Cortex of kidney (tissue), 1 donor: ENCODE measurements at places on chromosomes 1 and 21.
A peak's percentile ranks its signal among the peaks of the same experiment; 100 is the strongest.

DNA sequence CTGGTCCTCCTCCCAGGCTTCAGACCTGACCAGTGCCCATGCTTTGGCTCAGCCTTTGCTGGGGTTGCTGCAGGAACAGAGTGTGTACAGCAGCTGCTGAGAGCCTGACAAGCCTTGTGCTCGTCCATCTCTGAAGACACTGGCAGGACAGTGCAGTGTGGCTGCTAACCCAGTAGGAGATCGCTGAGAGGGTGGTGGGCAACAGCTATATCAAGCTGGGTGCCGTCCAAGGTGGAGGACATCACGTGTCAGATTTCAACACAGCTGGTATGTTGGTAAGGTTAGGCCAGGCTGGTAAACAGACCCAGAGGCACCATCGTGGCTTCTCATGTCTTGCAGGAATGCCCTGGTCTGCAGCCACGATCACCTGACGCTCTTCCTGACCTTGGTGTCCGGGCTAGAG lies 17.9 kb upstream of the SLC25A34 start:
- DNase-seq = no peak

DNA sequence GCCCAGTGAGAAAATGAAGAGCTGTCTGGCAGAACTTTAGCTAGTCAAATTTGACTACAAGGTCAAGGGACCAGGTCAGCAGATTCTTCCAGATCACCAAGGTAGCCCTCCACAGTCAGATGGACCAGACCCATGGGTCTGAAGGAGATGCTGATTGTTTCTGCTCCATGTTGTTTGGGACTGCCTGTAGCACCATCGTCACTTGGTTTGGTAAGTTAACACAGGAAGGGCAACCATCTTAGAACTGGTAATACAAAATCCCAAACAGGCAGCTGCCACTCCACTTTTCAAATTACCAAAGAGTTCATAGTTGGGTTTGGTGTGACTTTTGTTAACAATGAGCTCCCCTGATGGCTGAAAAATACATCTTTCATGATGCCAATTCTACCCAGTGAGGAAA lies 9.0 kb downstream of the ITPKB start:
- no peak for DNase-seq

DNA sequence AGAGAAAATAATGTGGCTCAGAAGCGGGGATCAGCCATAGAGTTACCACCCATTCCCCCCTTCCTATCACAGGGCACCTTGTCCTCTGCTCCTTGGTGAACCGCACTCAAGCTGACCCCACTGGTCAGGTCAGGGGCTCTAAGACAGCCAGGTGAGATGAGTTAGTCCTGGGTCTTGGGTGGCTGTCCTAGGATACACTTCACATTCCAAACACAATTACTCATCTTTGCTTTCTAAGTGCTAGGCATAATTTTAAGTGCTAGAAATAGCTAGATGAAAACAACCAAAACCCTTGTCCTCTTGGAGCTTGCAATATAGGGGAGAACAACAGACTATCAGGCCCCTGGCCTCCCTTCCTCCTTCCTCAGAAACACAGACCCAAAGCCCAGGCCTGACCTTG lies 7.8 kb upstream of the MUTYH start:
- DNase-seq = no peak

GRCh38 chr1:39239968-39240367 lies 35.5 kb downstream of the MACF1 start:
- no peak for DNase-seq

DNA sequence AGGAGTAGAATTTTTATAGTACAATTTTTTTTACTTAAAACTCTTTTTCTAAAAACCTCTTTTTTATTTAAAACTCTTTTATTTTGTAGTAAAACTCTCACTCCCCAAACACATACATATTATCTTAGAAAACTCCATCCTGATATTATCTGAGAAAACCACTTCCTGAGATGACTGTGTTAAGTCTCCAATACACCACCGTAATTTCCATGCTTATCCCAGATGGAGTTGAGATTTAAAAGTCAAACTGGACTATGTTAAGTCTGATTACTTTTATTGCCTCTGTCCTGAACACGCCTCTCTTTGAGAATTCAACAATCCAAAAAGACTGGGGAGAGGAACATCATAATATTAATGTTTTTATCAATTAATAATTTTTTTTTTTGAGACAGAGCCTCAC lies 3.7 kb downstream of the SEC16B start:
- DNase-seq = no peak

DNA sequence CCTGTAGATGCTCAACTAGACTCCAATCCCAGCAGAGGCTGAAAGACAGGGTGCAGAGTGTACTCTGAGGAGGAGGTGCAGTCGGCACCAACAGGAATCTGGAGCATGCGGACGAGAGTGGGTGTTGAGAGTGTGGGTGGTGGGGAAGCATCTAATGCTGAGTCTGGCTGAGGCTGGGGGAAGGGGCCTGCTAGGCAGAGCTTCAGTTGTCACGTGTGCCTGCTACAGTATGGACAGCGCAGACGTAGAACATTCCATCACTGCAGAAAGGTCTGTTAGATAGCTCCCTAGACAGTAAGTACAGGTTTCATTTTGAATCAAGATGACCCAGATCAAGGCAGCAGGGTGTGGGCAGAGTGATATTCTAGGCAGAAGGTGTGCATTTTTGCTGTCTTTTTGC lies 23.1 kb downstream of the SNAP47 start:
- DNase-seq = no peak

DNA sequence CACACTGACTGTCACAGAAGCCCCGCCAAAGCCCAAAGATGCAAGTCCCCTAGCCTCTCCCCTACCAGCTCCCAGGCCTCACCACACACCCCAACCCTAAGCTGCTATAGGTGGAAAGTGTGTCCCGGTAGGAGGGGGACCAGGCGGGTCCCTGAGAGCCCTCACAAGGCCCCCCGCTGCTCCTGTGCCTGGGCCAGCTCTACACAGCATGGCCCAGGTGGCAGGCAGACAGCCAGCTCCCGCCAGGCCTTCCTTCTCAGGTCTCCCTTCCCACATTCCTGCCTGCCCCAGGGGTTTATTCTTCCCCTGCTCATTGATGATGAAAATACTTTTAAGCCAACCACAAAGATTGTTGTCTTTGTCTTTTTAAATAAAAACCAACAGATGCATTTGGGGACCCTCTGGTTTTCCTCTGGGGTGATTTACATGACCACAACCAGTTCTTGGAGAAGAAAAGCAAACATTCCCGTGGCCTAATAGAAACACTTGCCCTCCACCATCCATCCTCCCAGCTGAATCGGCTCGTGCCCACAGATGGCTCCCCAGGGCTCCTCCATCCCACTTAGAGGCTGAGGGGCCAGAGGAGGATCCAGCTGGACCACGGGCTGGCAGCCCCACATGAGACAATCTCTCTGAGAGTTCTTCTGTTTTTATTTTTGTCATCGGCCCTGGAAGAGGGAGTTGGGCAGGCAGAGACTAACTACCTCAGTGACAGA lies 93.1 kb downstream of the DMRTB1 start:
- no peak for DNase-seq

GRCh38 chr1:224333309-224333926 lies 3.4 kb upstream of the NVL start:
- DNase-seq = no peak

DNA sequence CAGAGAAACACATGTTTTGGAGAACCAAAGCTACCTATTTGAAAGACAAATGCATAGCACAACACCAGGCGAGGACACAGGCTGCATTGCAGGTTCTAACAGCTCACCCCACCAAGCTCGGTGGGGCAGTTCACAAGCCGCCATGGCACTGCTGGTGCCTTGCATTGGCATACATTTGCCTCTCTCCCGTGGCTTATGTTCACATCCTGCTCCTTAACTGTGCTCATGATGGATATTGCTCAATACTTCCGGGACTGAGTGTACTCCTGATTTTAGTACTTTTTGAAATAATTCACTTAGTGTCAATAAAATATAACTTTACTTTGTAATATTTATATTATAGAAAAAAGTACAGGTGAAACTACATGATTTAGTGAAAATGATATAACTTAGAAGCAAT lies 1187.4 kb upstream of the NCAM2 start:
- no peak for DNase-seq

GRCh38 chr1:16617114-16617631 lies 3.8 kb upstream of the NBPF1 start:
- no peak for DNase-seq

GRCh38 chr21:36038701-36039497 lies 21.4 kb downstream of the SETD4 start:
- DNase-seq = no peak

DNA sequence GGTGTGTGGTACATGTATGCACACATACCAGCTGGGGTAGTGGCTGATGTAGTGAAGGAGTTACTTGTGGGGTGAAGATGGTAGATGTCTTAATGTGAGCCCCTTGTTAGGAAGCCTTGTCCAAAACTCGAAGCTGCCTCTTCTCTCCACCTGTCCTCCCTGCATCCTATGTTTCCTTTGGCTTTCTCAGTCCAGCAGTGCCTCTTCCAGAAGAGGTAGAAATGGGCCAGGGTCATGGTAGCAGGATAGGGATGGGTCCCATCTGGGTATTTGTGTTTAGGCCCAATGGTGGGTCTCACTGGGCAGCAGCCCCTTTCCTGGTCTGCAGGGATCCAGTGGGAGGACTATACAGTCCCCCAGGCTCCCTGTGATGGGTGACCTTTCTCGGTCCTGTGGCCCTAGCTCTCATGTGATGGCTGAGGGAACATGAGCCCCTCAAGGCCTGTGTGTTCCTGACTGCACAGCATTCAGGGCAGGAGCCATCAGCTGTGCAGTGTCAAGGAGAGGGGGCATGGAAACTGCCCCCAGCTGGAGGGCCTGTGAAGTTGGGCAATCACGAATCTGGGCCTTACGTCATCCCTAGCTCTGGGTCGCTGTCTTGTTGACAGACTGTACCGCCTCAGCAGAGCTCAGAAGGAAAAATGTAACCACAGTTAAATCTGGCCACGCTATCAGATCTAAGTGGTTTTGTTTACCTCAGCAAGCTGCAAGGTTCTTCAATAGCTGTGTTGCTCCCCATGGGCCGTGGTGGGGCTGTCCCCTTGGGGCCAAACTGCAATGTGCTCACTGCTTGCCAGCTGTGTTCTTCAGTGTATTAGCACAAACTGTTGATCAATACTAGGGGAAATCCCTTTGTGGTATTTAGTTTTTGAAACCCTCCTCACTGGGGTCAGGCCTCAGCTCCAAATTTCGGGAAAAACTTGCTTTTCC lies 82.7 kb downstream of the NOS1AP start:
- no peak for DNase-seq

- DNase-seq = no peak
Observed at GRCh38 chr1:38558500-38559445, 300.8 kb downstream of the RRAGC start.

- DNase-seq = no peak
Observed at GRCh38 chr1:26009796-26010447, 11.7 kb upstream of the EXTL1 start.

DNA sequence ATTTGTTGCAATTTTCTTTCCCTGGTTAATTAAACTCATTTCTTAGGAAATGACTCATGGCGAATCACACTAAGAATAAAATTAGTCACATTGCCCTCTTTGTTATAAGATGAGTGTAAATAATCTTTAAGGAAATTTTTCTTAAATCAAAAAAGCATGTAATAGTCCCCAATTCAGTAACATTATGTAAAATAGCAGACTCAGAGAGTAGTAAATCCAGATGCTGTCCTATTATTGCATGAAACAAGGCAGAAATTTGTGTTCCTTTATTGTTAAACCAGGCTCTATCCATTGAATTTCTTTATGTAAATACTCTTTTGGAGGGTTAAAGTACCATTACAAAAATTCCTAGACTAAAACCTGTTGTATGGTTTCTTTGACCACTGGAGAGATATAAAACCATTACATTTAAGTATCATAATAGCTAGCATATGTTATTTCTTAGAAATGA lies 154.5 kb upstream of the C1orf87 start:
- DNase-seq = no peak

- no peak for DNase-seq
Observed at GRCh38 chr1:157495285-157495684, 57.0 kb downstream of the FCRL5 start.

DNA sequence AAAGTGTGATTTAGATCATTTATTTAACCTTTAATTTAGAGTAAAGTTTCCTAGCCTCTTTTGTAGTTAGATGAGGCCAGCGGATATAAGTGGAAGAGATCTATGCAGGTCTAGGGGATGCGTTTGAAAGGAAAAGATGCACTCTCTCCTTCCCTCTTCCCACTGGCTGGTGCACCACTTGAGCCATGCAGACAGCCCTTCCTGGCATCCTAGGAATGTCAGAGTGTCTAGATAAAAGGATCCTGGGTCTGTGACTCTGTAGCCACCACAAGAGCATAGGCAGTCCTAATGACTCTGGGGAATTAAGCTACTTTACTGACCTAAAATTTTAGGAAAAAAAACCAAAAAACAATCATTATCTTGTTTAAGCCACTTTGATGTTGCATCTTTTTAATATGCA lies 16.0 kb upstream of the STUM start:
- no peak for DNase-seq

DNA sequence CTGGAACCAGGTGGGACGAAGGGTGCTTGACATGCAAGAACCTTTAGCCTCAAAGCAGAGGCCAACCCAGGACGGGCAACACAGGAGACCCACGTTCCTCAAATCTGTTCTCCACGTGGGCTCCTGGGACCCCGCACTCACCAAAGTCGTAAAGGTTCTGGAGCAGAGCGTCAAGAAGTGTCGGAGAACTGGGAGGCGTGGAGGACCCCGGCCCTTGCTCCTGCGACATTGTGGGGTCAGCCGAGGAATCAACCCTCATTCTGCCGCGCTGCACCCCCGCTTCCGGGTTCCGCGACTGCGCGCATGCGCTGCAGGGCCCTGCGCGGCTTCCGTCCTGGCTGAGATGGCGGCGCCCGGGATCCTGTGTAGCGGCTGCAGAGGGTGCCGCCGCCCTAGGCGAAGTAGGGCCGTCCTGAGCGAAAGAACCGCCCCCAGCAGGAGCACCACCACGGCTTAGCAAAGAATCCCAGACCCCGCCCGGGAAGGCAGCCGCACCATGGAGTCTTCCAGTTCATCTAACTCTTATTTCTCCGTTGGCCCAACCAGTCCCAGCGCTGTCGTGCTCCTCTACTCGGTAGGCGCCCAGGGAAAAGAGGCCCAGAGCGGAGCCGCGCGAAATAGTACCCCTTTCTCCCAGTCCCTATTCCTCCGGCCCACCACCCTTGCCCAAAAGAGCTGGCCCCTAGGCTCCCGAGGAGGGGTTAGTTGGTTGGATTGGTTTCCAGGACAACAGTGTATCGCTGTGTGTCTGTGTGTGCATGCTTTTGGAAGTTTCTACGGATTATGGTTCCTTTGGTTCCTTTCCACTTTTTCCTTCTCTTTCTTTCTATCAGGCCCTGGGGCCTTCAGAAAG lies at the start of gene GNPAT:
TSS of gene GNPAT (plus strand) at position 330 of the 853 bp plus-strand sequence. CDS start at position 497, 167 bp downstream.
- DNase-seq = peak; percentile 43
